Non-pigmented ciliary epithelial cell (primary cell): ENCODE measurements at places on chromosomes 1 and 21.

GRCh38 chr1:87495870-87496269 is 167.2 kb downstream of the LMO4 start:
- DNase-seq = no peak

GRCh38 chr1:36400514-36400824 is 2.8 kb upstream of the LSM10 start:
- DNase-seq = no peak

DNA sequence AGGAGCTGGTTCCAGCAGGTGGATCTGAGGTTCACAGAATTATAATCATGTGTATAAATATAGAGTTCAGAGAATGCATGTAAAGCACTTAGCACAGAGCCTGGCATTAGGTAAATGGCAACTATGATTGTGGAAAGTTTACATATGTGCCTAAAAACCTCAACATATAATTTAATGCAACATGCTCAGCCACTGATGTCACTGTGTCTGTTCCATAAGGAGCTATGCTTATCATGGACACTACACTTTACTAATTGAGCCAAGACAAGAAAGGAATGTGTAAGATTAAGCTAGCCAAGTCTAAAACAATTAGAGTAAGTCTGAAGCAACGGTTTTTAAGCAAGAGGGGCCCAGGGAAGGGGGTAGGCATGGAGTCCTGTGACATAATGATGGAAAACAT is 61.5 kb downstream of the GNG12 start:
- DNase-seq = no peak

- DNase-seq = no peak
Measured at GRCh38 chr1:168007691-168008090, 70.8 kb upstream of the MPC2 start.

DNA sequence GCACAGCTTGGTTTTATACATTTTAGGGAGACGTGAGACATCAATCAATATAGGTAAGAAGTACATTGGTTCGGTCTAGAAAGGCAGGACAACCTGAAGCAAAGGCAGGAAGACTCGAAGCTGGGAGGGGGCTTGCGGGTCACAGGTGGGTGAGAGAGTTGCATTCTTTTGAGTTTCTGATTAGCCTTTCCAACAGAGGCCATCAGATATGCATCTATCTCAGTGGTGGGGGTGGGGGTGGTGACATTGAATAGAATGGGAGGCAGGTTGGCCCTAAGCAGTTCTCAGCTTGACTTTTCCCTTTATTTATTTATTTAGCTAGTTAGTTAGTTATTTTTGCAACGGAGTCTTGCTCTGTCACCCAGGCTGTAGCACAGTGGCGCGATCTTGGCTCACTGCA is 85.6 kb downstream of the WDR4 start:
- no peak for DNase-seq

DNA sequence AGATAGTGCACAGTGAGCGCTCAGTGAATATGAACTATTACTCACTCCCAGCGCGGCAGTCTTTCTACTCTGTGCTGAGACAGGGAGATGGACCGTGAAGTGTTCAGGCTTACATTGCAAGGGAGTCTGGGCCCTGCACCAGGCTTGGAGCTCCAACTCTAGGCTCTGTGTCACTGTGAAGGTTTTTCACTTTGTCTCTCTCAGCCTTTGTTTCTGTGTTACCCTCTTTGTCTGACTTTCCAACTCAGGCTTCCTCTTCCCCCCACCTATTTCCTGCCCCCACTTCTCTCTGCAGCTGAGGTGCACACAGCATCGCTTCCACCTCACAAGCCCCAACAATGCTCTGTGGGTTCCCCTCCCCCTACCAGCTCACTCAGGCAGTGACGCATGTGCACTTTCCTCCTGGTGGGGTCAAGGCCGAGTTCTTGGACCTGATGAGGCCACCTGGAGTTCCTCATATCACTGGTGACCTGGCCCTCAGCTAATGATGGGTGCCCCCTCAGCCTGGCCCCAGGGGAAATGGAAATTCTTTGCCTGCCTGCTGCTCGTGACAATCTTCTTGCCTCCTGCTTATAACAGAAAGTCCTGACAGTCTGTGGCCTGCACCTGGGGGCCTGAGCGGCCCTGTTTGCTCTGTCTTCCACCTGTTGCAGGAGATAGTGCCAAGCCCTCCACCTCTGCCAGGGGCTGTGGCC is 1.1 kb upstream of the LCK start:
- DNase-seq = no peak

DNA sequence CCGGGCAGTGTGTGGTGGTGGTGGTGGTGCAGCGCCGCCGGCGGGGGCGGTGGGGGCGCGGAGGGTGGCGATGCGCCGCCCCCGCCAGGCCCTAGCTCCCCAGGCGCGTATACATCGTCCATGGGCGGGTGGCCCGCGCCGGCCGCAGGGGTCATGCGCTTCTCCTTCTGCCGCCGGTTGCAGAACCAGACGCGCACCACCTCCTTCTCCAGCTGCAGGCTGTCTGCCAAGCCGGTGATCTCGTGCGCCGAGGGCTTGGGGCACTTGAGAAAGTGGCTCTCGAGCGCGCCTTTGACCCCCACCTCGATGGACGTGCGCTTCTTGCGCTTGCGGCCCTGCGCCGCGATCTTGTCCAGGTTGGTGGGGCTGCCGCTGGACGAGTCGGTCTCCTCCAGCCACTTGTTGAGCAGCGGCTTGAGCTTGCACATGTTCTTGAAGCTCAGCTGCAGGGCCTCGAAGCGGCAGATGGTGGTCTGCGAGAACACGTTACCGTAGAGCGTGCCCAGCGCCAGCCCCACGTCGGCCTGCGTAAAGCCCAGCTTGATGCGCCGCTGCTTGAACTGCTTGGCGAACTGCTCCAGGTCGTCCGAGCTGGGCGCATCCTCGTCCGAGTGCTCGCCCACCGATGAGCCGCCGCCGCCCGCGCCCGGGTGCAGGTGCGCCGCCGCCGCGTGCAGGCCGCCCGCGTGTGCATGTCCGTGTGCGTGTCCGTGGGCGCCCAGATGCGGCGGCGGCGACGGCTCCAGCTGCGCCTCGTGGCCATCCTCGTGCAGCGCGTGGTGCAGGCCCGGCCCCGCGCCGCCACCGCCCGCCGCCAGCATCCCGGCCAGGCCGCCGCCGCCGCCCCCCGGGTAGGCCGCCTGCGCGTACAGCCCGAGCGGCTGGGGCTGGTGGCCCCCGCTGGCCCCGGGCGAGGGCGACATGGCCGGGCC is 926 bp downstream of the POU3F1 start:
- DNase-seq = no peak

GRCh38 chr1:101153692-101154091 is 83.1 kb upstream of the S1PR1 start:
- no peak for DNase-seq

DNA sequence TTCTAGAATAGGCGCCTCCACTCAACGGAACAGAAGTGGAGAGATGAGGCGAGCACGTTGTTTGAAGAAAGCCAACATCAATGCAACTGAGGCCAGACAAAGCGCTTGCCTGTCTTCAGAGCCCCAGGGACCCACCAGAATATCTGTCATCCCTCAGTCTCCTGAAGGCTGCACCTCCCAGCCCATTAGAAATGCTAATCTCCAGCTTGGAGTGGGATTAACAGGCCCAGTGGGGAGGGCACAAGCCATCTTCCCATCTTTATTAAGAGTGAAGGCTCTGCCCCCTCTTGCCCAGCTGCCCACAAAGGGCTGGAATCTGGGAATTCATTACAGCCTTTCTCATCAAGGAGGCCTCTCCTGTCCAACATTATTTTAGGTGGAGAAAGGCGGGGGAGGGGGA is 16.8 kb upstream of the CNTN2 start:
- DNase-seq = no peak
